Ovary (tissue), 10 donors: ENCODE measurements at places on chromosomes 3 and 15. TPM values are rescaled to one million over a fixed set of nuclear protein-coding genes. Genes with fewer than 3 reads are reported as not detected.

The IGSF10 gene
- total RNA-seq, result 36.7 TPM

The SLC2A2 gene
- total RNA-seq, result not detected

The SLC51A gene
- total RNA-seq, result 14.2 TPM

The UCN2 gene
- 0.20 TPM for total RNA-seq

The CPNE4 gene
- not detected for total RNA-seq

The GNAI2 gene
- 201 TPM for total RNA-seq

The SI gene
- not detected for total RNA-seq

The NMB gene
- 7.3 TPM for total RNA-seq

The FBXO40 gene
- 0.08 TPM for total RNA-seq

The HES1 gene
- total RNA-seq, result 24.6 TPM

DNA sequence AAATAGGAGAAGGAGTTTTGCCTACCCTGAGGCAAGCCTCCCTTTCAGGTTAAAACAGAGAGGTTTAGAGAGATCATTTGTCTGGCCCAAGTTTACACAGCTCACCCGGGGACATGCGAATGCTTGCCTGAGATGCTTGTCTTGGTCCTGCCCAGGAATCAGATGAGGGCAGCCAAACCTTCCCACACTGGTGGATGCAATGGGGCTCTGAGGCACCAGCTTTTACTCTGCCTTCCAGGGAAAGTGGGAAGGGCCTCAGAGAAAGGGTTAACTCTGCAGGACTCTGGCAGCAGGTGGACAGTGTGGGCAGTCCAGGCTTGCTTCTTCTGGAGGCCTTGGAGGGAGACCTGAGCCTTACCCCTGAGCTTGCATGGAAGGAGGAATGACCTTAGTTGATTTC, 90.0 kb downstream of the LRRK1 start:
- H3K36me3 ChIP-seq, result no peaks in the 10 kb centered on the region
- H3K4me1 ChIP-seq, result peaks cover 2% of the 10 kb centered on the region
- DNase-seq, result no peak
- H3K27me3 ChIP-seq, result no peaks in the 10 kb centered on the region
- no peak overlapping the region for H3K27ac ChIP-seq
- no peak overlapping the region for H3K4me3 ChIP-seq

GRCh38 chr3:140603766-140604165, 74.1 kb upstream of the TRIM42 start:
- no peaks in the 10 kb centered on the region for H3K27me3 ChIP-seq
- H3K4me1 ChIP-seq, result no peaks in the 10 kb centered on the region
- no peak overlapping the region for H3K27ac ChIP-seq
- no peaks in the 10 kb centered on the region for H3K36me3 ChIP-seq
- no peak overlapping the region for H3K4me3 ChIP-seq
- no peak for DNase-seq

DNA sequence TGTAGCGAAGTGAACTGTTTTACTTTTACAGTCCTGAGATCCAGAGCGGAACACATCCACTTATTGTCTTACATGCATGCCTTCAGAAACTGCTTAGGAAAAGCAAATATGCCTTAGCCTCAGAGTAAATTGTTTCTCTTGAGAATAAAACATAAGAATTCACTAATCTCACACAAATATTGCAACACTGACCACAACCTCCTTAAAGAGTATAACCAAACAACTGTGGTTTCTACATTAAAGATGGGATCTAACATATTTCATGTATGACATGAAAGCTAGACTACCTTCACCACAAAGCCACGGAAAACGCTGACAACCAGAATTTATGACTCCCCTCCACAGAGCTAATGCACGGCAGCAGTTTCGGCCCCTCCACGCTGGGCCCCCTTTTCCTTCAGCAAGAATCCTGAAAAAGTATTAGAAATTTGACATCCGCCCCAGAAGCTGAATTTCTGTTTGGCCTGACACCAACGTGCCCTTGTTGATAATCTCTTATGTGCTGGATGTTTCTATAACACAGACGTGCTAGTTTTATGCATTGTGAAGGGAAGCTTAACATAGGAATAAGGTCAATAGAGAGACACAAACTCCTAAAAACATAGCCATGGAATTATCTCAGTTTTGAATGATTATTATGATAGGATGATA, 84.6 kb downstream of the GREM1 start:
- H3K4me1 ChIP-seq, result peaks cover 1% of the 10 kb centered on the region
- no peaks in the 10 kb centered on the region for H3K27me3 ChIP-seq
- H3K36me3 ChIP-seq, result no peaks in the 10 kb centered on the region
- no peak overlapping the region for H3K4me3 ChIP-seq
- DNase-seq, result no peak

GRCh38 chr15:36571301-36571700, 8.1 kb upstream of the CDIN1 start:
- DNase-seq, result no peak
- no peaks in the 10 kb centered on the region for H3K36me3 ChIP-seq
- H3K27me3 ChIP-seq, result no peaks in the 10 kb centered on the region
- no peaks in the 10 kb centered on the region for H3K4me1 ChIP-seq
- no peak overlapping the region for H3K27ac ChIP-seq

DNA sequence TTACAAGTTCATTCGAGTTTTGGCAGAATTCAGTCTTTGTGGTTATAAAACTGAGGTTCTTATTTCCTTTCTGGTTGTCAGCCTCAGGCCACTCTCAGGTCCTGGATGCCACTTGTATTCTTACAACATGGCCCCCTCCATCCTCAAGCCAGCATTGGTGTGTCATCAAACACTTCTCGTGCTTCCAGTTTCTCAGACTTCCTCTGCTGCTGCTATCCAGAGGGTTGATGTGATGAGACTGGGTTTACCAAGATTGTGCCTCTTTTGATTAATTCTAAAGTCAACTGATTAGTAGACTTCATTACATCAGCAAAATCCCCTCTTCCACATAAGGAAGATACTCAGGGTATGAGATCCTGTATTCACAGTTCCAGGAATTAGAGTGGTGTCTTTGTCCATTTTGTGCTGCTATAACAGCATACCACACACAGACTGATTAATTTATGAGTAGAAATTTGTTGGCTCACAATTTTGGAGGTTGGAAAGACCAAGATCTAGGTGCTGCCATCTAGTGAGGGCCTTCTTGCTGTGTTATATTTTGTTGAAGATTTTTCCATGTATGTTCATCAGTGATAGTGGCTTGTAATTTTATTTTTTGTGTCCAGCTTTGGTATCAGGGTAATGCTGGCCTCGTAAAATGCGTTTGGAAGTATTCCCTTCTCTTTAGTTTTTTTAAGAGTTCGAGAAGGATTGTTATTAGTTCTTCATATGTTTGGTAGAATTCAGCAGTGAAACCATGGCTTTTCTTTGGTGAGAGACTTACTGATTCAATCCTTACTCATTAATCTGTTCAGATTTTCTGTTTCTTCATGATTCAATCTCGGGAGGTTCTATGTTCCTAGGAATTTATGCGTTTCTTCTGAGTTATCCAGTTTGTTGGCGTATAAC, 11.1 kb downstream of the LRCH3 start:
- no peak for DNase-seq
- H3K27me3 ChIP-seq, result no peaks in the 10 kb centered on the region
- no peak overlapping the region for H3K27ac ChIP-seq
- peaks cover 8% of the 10 kb centered on the region for H3K4me1 ChIP-seq
- no peaks in the 10 kb centered on the region for H3K36me3 ChIP-seq

DNA sequence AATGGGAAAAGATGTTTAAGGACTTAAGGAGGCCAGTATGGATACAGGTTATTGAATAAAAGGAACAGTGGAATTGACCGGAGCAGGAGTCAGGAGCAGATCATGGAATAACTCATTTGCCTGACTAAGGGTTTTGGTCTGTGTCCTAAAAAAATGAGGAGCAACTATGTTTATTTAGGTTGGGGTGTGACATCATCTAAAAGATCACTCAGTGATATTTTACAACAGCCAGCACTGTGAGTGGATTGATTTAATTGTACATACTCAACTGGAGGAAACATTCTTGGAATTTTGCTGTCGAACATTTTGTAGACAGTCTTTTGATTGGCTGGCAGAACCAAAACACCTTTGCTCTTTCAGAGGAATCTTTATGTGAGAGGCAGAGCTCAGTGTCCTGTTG, 348.6 kb upstream of the CDIN1 start:
- H3K4me3 ChIP-seq, result no peak overlapping the region
- no peak overlapping the region for H3K27ac ChIP-seq
- no peaks in the 10 kb centered on the region for H3K4me1 ChIP-seq
- no peak for DNase-seq
- no peaks in the 10 kb centered on the region for H3K36me3 ChIP-seq
